Breast epithelium (tissue), 4 donors: ENCODE measurements at places on chromosomes 3 and 15. TPM values are rescaled to one million over a fixed set of nuclear protein-coding genes. Genes with fewer than 3 reads are reported as not detected.

Gene GRAMD1C
- total RNA-seq = 1.6 TPM

Gene KIF15
- 0.66 TPM for total RNA-seq

Gene ZPLD1
- total RNA-seq = 0.59 TPM

Gene C2CD4B
- 2.5 TPM for total RNA-seq

Gene SLC6A20
- total RNA-seq = 0.33 TPM
